ENCODE measurements at places on chromosomes 1 and 21.

DNA sequence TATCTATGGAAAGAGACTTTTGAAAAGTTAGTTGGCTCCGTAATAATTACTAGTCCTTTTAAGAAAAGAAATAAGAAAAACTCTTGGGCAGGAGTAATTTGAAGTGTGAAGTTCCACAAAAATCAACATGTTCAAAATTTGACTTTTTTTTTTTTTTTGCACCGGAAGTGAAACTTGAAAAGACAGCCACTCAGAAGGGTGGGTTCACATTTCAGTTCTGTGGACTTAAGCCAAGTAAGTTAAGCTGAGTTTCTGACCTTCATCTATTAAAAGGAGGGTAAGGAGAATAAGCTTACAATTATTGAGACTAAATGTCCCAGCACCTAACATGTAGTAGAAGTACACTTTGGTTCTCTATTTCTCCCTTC is 11.0 kb downstream of the RO60 start:
- no peak for DNase-seq

GRCh38 chr1:245687152-245687635 is 532.4 kb downstream of the KIF26B start:
- no peak for DNase-seq

GRCh38 chr1:161998811-161999210 is 24.9 kb downstream of the OLFML2B start:
- DNase-seq, result no peak

- no peak for DNase-seq
These were observed 31.6 kb downstream of the HYI start for GRCh38 chr1:43421976-43422750.

Data from activated CD4-positive, alpha-beta T cell treated with anti-CD3 and anti-CD28 coated beads, Interleukin-10, Interleukin-2, amounts not matched to agents 100 ng/mL and 50 ng/mL, durations not matched to agents 16 hours and 8 hours (primary cell).